H1 (cell line): ENCODE measurements at places on chromosomes 13 and 19.

DNA sequence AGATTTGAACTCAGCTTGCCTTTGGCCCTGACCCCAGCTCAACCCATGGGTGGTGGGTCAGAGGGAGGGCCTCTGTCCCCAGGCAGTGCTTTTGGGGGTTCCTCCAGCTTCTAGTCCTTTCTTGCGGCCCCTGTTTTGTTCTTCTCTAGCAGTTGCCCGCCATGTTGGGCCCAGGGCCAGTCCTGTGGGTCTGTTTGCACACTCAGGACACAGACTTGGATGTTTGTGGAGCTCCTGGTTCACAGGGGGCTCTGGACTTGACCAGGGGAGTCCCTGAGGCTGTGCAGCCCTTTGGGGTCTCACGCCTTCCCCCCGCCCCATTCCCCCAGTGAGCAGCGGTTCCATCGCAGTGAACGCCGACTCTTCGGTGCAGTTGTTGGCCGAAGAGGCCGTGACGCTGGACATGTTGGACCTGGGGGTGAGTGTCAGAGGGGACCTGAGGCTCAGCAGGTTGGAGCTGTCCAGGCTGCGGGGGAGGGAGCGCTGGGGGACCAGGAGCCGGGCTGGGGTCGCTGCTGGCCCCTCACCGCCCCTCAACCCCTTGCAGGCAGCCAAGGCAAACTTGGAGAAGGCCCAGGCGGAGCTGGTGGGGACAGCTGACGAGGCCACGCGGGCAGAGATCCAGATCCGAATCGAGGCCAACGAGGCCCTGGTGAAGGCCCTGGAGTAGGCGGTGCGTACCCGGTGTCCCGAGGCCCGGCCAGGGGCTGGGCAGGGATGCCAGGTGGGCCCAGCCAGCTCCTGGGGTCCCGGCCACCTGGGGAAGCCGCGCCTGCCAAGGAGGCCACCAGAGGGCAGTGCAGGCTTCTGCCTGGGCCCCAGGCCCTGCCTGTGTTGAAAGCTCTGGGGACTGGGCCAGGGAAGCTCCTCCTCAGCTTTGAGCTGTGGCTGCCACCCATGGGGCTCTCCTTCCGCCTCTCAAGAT, 2.5 kb downstream of the ATP5F1D start:
- DNase-seq, result no peak

GRCh38 chr19:17718550-17718946, 732 bp upstream of the MAP1S start:
- DNase-seq, result no peak

- peak; percentile 53 for DNase-seq
Measured at GRCh38 chr13:41107104-41107571, 25.5 kb downstream of the KBTBD6 start.

- DNase-seq, result no peak
Measured at GRCh38 chr13:47484548-47484947, 516.5 kb downstream of the SUCLA2 start.

DNA sequence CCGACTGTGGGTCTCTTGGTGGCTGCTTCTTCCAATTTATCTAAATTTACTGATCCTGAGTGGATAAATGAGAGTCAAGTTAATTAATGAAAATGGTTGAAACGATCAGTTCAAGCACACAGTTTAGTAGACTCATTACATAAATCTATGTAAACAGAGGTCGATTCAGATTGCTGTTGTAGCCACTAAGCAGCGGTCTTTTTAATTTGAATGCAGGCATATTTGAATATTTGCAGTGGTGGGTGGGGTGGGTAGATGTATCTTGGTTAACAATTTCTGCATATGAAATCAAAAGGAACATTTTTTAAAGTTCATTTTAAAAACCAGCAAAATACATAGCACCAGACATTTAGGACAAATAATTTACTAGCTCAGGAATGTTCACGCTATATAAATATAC, 325.9 kb downstream of the KLF12 start:
- no peak for DNase-seq

DNA sequence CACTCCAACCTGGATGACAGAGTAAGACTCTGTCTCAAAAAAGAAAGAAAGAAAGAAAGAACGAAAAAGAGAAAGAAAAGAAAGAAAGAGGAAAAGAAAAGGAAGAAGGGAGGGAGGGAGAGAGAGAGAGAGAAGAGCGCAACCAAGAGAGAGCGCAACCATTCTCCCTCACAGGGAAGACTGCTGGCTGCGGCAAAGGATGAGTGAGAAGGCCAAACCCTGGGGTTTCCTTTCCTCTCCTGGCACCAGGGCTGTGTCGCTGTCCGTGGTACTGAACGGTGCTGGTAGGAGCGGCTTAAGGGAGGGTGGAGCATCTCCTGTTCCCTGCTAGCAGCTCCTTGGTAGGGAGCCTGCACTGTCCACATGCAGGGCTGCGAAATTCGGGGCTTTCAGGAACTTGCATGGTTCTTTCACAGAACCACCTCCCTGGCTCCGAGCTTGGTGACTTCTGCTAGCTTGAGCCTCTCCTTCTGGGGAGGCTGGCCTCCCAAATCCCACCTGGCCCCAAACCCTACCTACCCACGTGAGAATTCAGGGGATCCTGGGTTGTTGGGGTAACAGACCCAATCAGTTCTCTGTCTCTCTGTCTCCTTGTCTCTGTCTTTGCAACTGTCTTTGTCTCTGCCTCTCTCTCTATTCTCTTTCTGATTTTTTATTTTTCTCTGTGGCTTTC, 51.1 kb upstream of the ZNRF4 start:
- DNase-seq, result peak; percentile 98

DNA sequence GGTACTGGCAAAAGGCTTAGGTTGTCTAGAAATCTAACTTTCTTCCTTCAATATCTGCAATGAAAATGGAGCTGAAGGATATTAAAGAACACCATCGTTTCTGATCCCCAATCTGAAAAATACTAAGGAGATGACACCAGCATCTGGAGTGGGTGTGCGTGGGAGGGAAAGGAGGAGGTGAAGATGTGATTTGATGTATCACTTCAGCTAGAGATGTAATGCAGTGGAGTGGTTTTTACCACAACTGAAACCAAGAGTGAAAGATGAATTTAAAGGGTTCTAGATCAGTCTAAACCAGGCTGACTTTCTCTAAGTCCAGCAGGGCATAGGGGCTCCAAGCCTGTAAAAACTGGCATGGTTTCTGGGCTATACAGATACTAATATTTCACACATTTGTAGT, 148.4 kb downstream of the AKAP11 start:
- no peak for DNase-seq

- no peak for DNase-seq
Measured at GRCh38 chr19:56689198-56689597, 17.6 kb upstream of the ZNF835 start.

DNA sequence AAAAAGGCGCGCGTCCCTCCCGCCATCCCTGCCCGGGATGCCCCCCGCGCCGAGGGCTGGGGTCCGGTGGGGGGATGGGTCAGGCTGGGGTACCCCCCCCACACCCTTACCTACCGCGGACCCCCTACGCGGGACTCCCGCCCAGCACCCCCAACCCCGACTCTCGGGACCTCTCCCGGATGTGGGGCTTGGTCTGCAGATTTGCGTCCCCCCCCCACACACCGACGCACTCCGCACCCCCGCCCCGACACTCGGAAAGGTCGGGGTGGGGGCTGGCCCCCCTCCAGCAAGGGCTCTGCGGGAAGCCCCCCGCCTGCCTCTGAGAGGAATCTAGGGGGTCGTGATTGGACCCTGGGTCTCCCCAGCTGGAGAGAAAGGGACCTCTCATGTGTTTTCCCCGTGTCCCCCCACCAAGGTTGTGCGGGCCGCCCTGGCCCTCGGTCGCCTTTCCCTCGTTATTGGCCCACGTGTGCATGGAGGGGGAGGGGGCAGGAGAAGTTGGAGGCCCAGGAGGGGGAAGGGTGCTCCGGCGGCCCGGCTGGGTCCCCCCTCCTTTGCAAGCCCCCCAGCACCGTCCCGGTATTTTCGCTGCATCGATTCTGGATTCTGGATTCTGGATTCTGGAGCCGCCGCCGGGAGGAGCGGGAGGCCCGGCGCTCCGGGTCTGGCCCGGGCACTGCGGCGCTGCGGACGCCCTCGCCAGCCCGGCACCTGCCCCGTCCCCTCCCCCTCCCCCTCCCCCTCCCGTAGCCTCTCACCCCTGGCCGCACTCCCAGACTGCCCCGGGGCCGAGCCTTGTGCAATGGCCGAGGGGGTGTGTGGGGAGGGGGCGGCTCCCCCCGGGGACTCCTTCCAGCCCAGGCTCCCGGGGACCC, 607 bp downstream of the NFIC start:
- no peak for DNase-seq

GRCh38 chr19:50187937-50188336, 15.5 kb upstream of the MYH14 start:
- no peak for DNase-seq

- no peak for DNase-seq
Measured at GRCh38 chr13:110478405-110479214, 82.9 kb downstream of the RAB20 start.

GRCh38 chr13:79812070-79812850, 331.3 kb downstream of the NDFIP2 start:
- DNase-seq, result no peak

DNA sequence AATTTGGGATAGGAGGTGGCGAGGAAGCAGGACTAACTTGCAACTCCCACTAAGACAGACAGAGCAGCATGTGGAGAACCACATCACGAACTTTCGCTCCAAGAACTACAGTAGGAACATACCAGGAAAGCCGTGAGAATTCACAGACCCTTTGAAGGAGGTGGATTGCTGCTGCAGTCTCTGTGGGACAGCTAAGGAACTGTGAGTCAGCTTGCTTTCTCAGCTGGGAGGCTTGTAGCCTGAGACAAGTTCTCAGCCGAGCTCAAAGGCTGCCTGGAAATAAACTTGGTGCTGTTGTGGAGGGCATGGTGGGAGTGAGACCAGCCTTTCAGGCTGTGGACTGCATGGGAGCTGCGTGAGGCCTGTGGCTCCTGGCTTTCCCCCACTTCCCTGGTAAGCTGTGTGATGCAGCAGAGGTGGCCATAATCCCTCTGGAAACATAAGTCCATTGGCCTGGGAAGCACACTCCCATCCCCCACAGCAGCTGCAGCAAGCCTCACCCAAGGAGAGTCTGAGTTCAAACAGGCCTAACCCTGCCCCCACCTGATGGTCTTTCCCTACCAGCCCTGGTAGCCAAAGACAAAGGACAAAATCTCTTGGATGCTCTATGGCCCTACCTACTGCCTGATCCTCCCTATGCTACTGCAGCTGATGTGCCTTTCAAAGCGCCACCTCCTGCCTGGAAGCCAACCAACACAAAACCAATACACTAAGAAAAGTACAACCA, 441.1 kb upstream of the HTR2A start:
- no peak for DNase-seq

- DNase-seq, result no peak
Measured at GRCh38 chr13:44149821-44150220, 223.8 kb upstream of the SERP2 start.

- peak; percentile 57 for DNase-seq
Measured at GRCh38 chr19:48719263-48720171, at the start of gene MAMSTR. TSS of gene MAMSTR (minus strand) at chr19:48719725. CDS start at chr19:48719031, 694 bp downstream.

- no peak for DNase-seq
Measured at GRCh38 chr13:47326061-47326460, 429.2 kb upstream of the HTR2A start.

DNA sequence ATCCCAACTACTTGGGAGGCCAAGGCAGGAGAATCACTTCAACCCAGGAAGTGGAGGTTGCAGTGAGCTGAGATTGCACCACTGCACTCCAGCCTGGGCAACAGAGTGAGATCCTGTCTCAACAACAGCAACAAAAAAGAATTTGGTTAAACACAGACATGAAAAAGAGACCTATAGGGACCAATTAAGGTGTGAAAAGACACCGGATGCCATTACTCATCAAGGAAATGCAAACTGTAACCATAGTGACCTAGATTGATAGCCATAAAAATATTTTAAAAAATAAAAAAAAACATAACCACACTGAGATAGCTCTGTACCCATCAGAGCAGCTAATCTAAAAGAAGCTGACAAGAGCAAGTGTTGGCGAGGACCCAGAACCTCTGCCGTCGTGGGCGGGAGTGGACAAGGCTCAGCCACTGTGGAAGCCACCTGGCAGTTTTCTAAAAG, 37.1 kb upstream of the ISYNA1 start:
- DNase-seq, result no peak

DNA sequence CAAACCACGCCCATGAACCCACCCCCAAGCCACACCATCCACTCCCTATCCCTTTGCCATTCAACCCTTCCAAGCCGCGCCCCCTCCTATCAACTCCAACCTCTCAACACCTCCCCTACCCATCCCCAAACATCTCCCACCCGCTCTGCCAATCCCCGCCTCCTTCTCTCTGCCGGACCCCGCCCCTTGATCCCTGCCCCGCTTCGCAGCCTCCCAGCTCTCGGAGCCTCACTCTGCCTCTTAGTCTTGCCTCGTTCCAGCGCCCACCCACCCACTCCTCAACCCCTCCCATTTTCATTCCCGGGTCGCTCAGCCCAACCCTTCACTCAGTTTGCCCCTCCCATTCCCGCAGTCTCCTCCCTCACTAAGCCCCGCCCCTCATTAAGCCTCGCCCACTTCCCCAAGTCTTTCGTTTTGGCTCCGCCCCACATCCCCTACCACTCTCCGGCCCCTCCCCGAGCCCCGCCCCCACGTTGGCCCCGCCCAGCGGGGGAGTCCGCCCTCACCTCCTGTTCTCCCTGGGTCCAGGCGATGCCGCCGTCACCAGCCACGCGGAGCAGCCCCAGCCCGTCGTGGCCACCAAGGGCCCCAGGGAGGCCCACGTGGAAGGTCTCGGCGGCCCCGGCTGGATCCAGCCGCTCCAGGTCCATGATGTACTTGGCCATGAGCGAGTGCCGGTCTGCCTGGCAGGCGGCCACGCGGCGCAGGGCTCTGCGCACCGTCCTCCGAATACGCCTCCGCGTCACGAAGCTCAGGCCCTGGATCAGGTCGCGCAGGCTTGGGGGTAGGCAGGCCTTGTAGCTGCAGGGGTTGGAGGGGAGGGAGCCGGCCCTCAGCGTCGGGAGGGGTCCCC, 5.7 kb downstream of the JAK3 start:
- DNase-seq, result peak; percentile 97

DNA sequence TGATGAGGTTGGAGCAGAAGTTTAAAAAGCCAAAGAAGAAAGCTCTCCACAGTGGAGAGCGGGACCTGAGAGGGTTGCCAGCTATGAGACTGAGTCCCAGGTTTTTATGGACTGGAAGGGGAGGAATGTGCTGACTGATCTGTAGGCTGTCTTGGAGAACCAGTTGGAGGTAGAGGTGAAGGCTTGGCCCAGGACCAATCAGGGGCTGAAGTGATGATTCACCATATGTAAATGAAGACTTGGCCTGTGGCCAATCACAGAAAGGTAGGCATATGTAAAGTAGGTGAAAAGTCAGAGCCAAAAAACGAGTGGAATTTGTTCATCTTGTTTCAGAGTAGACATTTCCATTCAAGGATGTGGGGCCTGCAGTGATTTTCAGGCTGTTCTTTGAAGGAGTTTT, 17.5 kb upstream of the KBTBD6 start:
- DNase-seq, result no peak

GRCh38 chr13:114310956-114311355, 3.3 kb upstream of the CHAMP1 start:
- DNase-seq, result no peak

- DNase-seq, result no peak
Measured at GRCh38 chr13:66665991-66666390, 564.1 kb downstream of the PCDH9 start.

GRCh38 chr19:55369653-55370304, 484 bp downstream of the IL11 start:
- DNase-seq, result peak; percentile 87

- no peak for DNase-seq
Measured at GRCh38 chr13:107141767-107142166, 573.8 kb upstream of the ARGLU1 start.

GRCh38 chr13:74571811-74572210, 437.6 kb upstream of the KLF12 start:
- no peak for DNase-seq
